ENCODE measurements at places on chromosomes 2 and 18.

- no peak for DNase-seq
Measured at GRCh38 chr2:12819103-12819475, 102.4 kb downstream of the TRIB2 start.

GRCh38 chr2:100427627-100428258, 10.3 kb upstream of the CHST10 start:
- DNase-seq, result peak; percentile 63

- no peak for DNase-seq
Measured at GRCh38 chr2:100761365-100761764, 58.6 kb upstream of the NPAS2 start.

DNA sequence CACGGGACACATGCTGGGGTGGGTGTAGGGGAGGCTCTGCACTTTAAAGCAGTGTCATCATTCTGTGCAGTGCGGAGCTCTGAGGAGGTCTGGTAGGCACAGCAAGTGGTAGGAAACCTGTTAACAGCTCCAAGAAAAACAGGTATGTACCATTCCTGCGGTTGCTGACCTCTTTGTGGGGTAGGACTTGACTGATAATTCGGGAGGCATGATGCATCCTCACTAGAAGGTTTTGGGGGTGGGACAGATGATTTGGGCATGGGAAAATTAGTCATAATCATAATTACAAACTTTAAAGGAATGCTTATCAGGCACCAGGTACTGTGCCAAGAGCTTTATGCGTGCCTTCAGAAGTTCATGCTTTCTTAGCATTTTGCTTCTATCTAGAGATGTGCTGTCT, 9.7 kb downstream of the DOK1 start:
- DNase-seq, result no peak

GRCh38 chr2:214138779-214139178, 272.1 kb upstream of the VWC2L start:
- DNase-seq, result no peak

DNA sequence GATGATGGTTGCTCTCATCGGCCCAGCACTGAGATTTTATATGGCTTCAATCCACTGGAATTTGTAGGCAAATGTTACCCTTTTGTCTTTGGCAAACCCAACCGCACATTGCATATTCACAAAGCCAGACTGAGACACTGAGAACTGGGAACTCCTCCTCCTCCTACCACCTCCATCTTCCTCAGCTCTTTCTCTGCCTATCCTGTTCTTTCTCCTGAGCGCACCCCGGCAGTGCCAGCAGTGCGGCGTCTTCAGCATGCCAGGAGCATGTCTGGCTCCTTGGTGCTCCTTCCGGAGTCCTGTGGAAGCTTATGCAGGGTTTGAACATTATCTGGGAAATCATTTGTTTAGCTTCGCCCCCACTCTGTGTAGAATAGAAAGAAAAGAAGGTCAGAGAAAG, 50.8 kb downstream of the TRIB2 start:
- no peak for DNase-seq

DNA sequence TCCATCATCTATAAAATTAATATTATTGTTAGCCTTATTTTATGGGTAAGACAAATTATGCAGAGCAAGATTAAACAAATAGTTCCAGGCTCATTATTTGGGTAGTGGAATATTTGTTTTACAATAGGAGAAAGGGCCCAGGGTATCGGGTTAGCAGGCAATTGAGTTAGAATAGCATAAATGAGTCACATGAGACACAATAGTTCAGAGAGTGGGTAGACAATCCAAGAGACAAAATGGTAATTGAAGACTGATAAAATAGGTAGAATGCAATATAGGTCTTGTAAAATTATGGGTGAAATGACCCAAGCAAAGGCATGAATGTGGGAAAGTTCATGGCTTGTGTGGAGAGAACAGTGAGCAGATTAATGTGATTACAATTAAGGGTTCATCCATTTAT, 790.9 kb upstream of the GCFC2 start:
- DNase-seq, result no peak
